ENCODE measurements at places on chromosomes 7 and 10.

- no peak for DNase-seq
Observed at GRCh38 chr10:7407368-7408290, 3.2 kb downstream of the SFMBT2 start.

- DNase-seq, result no peak
Observed at GRCh38 chr7:41147606-41148485, 555.0 kb downstream of the INHBA start.

DNA sequence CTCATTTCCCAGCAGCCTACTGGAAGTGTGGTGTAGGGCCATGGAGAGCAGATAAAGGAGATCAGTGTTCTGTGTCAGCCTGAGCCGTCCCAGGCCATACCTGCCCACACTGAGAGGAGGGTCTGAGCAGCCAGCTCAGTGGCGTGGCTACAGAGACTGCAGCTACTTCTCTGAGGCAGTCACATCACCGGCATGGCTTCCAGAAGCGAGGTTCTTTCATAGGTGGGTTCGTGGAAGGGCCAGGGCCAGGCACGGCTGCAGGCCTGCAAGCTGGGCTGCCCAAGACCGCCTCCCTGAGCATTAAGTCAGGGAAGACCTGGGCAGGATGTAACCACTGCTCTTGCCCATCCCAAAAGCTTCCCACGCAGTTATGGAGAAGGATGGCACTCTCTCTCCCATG, 34.9 kb downstream of the LDB3 start:
- DNase-seq, result no peak

GRCh38 chr7:158428837-158429753, 158.5 kb downstream of the PTPRN2 start:
- no peak for DNase-seq

- no peak for DNase-seq
Observed at GRCh38 chr10:62866941-62867340, 50.8 kb upstream of the EGR2 start.

DNA sequence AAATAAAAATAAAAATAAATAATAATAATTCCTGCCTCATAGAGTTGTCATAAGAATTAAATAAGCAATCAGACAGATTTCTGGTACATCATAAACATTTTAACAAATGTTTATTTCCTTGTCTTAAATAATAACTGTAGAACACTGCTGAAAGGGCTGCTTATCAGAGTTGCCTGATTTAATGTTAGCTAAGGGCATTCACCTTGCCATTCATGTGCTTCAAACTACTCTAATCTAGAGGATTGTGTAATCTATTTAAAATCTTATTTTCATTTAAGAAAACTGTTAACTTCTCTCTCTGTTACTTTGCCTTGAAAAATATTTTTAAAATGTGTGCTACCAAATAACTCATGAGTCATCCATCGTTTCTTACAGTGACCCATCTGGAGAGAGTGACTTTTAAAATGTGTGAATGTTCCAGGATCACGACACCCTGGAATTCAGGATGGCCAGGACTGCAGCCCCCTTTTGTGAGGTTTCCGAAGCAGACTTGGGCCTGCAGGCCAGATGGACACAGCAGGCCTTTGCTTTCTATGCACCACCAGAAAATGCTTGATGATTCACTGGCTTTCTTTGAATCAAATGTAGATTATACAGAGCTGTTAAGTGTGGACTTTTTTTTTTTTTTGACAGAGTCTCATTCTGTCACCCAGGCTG, 109.1 kb upstream of the TNS3 start:
- DNase-seq, result no peak

DNA sequence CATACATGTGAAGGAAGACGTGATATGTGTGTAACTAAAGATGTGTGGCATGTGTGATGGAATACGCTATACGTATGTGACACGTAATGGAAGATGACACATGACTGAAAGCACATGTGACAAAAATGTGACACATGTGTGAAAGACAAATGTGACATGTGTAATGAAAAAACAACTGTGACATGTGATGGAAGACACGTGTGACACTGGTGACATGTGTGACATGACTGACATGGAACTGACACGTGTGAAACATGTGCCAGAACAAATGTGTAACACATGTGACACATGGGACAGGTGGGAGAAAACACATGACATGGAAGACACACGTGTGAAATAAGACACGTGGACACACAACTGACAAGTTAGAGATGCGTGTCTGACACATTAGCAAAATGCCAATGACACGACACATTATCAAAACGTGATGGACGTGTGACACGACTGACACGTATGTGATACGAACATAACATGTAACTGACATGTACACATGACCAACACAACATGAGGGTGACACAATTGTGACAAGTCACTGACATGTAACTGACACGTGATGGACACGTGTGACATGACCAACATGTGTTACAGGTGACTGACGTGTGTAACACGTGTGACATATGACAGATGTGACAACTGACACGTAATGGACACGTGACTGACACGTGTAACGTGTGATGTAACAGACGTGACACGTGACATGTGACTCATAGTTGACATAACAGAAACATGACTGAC, 24.4 kb downstream of the CRPPA start:
- no peak for DNase-seq

DNA sequence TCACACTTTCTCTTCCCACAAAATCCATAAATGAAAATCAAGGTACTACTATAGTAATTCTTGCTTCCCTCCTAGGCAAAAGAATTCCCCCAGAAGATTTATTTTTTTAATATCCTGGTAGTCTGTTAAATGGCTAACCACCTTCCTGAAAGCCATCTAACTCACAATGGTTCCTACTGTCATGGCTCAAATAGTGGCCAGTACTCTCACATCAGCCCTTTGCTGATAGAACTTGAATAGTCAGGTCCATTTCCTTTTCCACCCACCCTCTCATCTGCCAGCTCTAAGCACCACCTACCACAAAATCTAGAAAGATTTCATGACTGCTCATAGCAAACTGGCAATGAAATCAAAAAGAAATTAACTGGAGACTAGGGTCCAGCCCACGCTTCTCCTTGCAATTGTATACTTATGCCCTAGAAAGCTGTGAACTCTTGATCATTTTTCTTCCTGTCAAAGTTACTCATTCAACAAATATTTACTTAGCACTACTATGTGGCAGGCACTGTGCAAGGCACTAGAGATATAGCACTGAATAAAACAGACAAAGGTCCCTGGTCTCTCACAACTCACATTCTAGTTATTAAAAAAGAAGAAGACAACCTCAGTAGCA, 60.4 kb downstream of the ARMH3 start:
- no peak for DNase-seq

- no peak for DNase-seq
Observed at GRCh38 chr10:53269482-53269881, 496.9 kb upstream of the MBL2 start.

GRCh38 chr7:28544453-28545117, 132.3 kb downstream of the CREB5 start:
- no peak for DNase-seq

- no peak for DNase-seq
Observed at GRCh38 chr10:104351061-104351702, 2.5 kb upstream of the CFAP58 start.

DNA sequence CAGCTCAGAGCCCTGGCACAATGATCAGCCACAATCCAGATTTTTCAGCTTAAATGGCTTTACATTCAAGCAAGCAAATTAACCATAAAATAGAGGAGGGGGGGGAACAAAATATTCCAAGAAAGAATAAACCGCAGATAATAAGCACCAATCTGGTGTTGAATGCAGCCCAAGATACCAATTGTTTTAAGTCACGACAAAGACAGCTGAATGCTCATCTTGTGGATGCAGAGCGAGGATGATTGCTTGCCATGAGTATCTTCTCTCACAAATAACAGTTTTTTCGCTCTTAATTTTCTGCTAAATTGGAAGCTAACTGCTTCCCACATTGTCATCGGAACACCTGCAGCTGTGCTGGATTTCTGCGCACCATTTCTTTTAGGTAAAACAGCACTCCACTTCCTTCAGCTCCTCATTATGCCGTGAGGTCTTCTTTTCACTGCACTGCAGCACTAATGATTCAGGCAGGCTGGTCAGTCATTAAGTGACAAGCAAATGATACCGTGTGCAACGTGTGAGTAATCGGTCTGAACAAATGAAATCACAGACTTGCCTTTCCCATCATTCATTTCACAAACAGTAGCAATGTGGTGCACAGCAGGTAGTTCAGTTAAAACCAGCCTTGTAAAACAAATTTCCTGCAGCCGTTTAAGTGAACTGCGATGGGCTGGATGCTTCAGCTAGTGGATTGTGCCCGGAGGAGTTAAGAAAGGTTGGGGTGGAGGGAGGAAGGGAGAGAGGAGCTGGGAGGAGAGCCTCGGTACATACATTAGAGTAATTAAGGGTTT, 106.4 kb upstream of the CDCA7L start:
- no peak for DNase-seq

DNA sequence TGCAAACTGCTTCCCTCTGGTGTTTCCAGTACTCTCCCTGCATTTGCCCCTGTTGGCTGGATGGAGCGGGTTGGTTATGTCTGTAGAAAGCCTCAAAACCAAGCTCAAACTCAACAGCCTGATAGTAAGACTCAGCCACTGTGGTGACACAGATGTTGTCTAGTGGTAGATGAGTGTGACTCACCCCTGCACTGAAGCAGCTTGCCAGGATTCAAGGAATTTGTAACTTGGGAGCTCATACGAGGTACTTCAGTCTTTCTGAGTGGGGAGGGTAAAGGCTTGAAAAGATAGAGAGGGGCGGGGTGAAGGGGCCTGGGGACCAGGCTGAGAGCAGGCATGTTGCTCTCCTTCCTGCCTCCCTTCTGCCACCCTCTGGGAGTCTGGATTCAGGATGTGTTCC, 22.9 kb upstream of the AQP1 start:
- DNase-seq, result no peak

GRCh38 chr7:16826060-16826459, 21.3 kb upstream of the AGR2 start:
- no peak for DNase-seq

DNA sequence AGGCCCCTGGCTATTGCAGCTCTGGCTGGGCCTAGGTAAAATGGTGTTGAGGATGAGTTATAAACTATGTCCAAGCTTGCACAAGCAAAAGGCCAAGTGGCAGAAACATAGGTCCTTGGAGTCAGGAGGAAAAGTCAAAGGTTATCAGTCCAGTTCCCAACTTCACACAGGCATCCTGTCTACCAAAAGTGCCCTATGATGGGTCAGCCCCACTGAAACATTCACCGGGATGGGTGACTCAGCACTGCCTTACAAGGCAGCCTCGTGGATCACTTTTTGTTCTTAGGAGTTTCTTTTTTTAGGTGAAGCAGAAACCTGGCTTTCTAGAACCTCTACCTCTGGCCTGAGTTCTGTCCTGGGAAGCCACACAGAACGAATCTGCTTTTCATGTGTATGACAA, 158.8 kb upstream of the LYZL2 start:
- no peak for DNase-seq

GRCh38 chr10:130485958-130486895, 350.0 kb downstream of the GLRX3 start:
- DNase-seq, result no peak

- DNase-seq, result no peak
Observed at GRCh38 chr7:148368562-148368961, 222.0 kb upstream of the C7orf33 start.

GRCh38 chr7:148485618-148486017, 104.9 kb upstream of the C7orf33 start:
- no peak for DNase-seq

DNA sequence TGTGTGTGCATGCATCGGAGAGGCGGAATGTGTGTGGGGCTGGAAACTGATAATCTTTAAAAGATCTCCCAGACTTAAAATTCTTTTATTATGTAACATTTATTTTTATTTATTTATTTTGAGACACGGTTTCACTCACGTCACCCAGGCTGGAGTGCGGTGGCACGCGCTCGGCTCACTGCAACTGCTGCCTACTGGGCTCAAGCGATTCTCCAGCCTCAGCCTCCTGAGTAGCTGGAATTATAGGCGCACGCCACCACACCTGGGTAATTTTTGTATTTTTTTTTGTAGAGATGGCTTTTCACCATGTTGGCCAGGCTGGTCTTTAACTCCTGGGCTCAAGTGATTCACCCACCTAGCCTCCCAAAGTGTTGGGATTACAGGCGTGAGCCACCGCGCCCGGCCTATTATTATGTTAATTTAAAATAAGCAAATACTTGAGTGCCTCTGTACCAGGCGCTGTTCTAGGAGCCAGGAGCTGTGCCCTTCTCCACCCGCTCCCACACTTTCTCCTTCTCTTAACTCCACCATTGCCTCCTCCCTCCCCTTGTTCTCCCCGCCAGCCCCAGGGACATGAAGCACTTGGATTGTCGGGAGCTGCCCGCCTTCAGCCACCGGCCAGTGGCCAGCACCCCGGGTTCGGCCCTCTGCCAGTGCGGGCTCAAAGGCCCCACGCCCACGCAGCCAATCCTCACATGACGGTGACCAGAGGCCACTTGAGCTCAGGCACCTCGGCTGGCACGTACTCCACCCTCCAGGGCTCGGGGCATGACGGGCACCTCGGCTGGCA, 163.6 kb downstream of the DNAJB6 start:
- no peak for DNase-seq

DNA sequence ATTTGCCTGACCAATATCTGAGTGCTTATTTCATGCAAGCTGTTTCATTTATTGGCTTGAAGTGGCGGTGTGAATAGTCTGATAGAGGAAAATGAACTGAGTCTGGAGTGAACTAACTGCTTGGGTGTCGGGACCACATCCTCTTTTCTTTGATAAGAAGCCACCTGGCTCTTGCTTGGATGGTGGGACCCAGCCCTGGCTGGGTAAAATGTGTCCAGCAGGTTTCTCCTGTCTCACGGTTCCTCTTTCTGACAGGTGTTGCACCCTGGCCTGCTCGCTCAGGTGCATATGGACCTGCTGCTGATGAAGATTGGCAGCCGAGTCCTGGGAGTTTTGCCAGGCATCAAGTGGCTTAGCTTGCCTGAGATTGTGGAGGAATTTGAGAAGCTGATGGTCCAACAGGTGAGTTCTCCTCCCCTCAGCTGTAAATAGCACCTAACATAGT, 1.6 kb downstream of the ADCK2 start:
- DNase-seq, result no peak

DNA sequence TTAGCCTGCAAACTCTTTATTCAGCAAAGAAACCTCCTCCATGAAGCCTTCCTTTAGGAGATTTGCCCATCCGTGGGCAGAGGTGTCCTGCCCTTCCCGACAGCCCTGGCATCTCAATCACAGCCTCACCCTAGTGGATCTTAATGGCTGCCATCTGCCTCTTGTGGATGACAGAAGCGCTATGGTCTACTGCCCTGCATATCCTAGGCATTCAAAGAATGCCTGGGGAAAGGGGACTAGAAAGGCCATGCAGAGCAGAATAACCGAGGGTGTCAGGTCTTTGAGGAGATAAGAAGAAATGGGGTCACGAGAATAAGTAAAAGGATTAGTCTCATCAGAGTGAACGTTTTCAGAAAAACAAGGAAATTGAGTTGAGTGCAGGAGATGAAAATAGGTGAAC, 57.7 kb upstream of the SPOCK2 start:
- DNase-seq, result no peak

GRCh38 chr10:71216751-71217265, 4.4 kb downstream of the UNC5B start:
- no peak for DNase-seq

GRCh38 chr7:19963695-19964094, 190.3 kb upstream of the TMEM196 start:
- DNase-seq, result no peak

All from D721Med (cell line).